ENCODE measurements at places on chromosomes 11 and 22. TPM values are rescaled to one million over a fixed set of nuclear protein-coding genes. Genes with fewer than 3 reads are reported as not detected.
A peak's percentile ranks its signal among the peaks of the same experiment; 100 is the strongest.

CADM1 gene
- 0.95 TPM for total RNA-seq

NEFH gene
- 4.4 TPM for total RNA-seq

DNA sequence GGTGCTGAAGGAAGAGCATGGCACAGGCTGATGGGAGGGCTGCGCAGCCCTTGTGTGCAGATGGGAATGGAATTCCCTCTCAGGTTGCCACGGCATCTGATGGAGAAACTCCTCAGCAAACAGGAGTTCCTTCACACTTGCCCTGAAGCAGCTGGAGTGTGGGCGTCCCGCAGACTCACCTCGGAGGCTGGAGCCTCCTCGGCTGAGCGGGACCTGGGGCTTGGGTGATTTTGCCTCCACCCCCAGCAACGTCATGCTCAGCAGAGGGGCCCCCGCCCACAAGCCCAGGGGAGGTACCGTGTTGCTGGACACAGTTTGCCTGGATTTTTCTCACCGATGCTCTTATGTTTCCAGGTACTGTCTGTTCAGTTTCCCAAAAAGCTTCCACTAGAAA, 63.4 kb downstream of the MYO7A start:
- no peak for DNase-seq

DNA sequence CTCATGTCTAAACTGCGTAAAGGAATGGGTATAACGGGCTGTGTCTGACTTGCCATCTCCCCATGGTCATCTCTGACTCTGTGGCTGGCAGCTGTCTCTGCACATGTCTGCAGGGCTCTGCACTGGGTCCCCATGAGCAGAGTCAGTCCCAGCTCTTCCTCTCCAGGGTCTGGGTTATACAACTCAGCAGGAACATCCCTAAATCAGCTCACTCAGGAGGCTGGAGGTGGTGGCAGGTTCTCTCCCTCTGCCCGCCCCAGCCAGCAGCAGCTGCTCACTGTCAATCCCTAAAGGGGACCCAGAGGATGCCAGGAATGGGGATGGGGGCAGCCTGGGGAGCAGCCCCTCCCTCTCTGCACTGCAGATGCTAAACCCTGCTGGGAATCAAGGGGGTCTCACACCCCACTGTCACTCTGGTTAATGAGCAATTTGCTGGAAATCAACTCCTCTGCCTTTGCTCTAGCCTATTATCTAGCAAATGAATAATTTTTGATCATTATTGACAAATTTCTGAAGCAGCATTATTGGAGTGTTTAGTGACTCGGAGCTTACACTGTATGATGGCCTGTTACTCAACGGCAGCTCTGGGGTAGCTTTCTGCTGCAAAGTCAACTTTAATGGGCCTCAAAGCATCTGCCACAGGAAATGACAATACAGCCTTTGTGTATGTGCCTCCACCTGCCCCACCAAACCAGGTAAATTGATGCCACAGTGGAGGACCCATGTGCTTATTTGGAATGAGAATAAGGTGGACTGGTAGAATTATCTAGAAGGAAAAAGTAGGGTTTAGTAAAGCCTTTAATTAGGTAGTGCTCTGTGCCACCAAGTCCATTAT, 55.7 kb upstream of the SHANK2 start:
- DNase-seq: no peak

- peak; percentile 31 for DNase-seq
Measured at GRCh38 chr11:130118636-130119387, 40.8 kb upstream of the ST14 start.
